ENCODE measurements at places on chromosomes 4 and X.

DNA sequence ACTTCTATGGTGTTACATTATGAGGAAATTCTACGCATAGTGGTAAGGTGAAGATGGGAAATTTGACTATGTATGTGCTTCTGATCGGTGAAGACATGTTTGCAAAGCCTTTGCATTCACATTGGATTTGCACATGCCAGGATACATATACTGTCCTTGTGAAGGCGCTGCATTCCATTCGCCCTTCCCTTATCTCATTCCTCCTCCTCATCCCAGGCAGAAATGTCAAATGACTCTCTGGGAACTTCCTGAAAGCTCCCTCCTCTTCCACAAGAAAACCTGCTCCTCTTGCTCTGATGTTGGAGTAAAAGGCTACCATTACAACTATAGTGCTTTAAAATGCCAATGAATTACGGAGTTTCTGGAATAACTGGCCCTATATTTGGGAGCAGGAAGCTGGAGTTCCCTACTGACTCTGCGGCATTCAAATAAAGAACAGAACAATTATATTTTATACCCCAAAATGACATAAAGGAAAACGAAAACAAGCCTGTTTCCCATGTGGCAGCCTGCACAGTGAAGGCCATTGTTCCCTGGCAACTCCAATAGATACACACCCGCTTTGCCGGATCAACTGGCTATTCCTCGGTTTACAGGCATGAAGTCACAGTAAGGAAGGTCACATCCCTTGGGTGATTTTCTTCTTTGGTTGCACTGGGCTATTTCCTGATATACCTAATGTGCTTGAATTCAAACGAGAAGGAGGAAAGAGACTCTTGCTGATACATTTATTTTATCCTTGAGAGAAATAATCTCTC lies 84.5 kb downstream of the AREG start:
- DNase-seq = no peak

GRCh38 chr4:20580907-20581306 lies 119.4 kb upstream of the PACRGL start:
- no peak for DNase-seq

- DNase-seq = no peak
Measured at GRCh38 chr4:112714922-112715901, 78.3 kb downstream of the LARP7 start.

- no peak for DNase-seq
Measured at GRCh38 chr4:30619679-30620078, 100.5 kb upstream of the PCDH7 start.

GRCh38 chr4:3863841-3864741 lies 97.9 kb downstream of the ADRA2C start:
- no peak for DNase-seq

DNA sequence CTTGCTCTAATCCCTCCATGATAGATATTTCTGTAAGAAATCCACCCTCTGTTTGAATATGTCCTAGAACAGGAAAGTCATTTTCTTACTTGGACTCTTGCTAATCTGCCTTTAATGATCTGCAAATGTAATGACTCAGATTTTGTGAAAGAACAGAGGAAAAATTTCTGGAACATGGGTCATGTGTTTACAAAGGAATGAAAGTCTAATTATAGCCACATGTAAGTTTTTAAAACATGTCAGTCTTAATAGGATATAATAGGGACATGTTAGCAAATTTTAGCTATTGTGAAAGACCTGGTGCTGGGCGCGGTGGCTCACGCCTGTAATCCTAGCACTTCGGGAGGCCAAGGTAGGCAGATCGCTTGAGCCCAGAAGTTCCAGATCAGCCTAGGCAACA lies 47.6 kb downstream of the GRK4 start:
- DNase-seq = no peak

- DNase-seq = no peak
Measured at GRCh38 chrX:24672701-24673190, 21.0 kb upstream of the POLA1 start.

GRCh38 chr4:36385951-36386571 lies 104.6 kb downstream of the DTHD1 start:
- peak; percentile 5 for DNase-seq

DNA sequence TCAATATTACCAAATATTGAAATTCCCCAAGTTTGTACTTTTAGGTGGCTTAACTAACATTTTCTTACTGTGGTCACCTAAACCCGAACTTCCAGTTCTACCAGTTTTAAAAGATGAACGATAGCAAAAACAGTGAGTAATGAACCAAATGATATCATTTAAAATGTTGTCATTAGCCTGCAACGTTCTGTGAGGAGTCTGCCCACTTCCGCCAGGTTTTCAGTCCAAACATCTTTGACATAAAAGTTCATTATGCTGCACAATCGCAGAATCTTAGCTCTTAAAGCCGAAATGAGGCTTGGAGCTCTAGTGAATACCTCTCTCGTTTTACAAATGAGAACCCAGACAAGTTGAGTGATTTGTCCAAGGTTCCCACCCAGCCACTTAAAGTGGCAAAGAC lies 762 bp downstream of the PIGA start:
- no peak for DNase-seq

GRCh38 chr4:33085709-33086108 lies 2365.5 kb downstream of the PCDH7 start:
- DNase-seq = no peak

DNA sequence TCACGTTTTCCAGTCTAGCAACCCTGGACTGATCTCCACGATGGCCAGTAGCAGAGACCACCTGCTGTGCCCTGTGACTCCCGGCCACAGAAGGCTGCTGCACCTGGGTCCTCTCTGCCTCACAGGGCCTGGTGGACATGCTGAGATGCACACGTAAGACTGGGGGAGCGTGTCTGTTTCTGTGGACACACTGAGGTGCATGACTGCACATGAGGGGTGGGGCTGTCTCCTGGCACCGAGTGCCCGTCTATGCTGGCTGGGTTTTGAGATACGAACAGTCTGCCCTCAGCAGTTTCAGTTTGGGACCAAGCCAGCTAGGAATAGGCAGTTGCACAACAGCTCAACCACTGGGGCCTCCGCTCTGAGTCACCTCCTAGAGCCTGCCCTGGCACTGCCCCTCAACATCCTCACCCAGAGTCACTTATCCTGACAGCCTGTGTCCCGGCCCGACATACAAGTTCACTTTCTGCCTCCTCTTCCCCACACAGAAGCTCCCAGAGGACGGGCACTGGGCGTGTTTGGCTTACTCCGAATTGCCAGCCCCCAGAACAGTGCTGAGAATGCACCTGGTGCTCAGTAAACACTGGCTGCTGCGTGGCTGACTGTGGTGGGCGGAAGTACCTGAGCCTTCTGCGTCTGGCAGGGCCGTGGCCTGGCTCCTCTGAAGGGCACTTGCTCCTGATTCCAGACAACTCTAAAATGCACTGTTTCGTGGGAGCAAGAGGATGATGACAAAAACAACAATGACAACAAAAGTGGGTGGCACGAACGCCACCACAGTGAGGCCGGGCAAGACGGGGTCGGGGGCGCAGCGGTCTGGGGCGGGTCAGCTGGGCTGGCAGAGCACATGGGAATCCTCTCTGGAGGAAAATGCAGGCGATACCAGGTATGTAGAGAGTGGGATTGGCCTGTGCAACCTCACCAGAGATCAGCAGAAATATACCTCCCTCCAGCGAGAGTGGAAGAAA lies 30.9 kb downstream of the RNF212 start:
- DNase-seq = no peak

- DNase-seq = no peak
Measured at GRCh38 chrX:52983321-52984000, 25.1 kb upstream of the FAM156A start.

DNA sequence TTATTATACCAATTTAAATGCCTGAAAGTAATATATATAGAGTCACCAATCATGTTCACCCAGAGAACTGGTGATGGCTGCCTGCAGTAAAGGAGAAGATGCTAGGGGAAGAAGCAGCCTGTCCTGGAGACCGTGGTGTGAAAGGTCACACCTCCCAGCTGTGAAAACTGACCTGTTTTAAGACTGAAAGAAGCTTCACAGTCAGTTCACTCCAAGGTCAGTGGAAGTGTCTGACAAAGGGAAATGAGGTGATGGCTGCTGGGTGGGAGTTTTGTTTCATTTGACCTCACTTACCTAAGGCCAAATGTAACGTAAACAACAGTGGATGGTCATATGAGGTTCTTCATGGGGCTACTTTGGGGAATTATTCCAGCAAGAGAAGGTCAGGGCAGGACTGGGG lies 352.1 kb upstream of the GATB start:
- DNase-seq = no peak

GRCh38 chrX:81791086-81791485 lies 589.2 kb downstream of the SH3BGRL start:
- no peak for DNase-seq

GRCh38 chrX:119871599-119872395 lies at the start of the genes NDUFA1 and RNF113A:
NDUFA1 (plus strand) TSS chrX:119871832; CDS start chrX:119871912, 80 bp downstream.
RNF113A (minus strand) TSS chrX:119871733; CDS start chrX:119871613, 120 bp downstream.
- DNase-seq = peak; percentile 72

DNA sequence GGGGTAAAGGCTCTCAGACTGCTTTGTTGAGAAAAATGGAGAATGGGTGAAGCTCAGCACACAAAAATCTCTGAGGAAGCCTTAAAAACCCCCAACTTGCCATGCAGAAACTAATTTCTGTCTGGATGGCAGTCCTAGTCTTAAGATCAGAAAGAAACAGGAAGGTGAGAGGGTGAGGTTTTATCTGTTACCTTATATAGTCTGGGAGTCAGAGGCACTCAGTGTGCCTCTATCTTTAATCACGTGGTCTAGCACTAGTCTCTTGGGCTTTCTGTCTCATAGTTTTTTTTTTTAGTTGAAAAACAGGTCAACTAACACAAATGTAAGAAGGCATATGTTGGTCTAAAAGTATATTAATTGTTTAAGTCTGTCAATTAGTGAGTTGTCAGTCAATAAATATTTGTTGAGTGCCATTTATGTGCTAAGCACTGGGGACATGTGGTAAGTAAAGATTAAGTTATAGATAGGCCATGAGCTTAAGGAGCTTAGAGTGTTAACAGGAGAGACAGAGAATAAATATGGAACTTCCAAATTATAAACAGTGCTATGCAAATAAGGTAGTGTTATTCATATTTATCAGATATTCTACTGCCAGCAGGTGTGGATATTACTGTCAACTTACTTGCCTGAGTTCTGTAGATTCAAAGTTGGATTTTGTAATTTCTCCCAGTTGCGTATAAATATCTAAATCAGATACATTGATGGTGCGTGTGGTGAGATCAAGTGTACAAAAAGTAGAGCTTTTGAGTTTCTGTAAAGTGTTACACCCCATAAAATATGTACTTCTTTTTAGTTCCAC lies 7.0 kb downstream of the CYBB start:
- no peak for DNase-seq

DNA sequence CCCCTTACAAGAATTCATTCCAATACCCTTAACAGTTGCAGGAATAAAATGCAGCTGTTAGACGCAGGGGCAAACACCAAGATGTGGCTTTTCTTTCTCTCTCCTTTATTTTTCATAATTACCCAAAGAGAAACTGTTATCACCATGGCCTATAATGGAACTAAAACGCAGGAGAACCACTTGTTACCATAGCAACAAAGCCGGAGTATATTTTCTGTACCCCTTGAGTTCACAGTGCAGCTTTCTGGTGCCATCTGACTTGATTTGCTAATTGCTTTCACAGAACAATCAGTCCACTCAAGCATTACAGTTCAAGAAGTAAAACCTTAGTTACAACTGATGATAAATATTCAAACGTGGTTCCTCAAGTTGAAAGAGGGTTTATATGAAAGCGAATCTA lies 157.9 kb downstream of the AMELX start:
- DNase-seq = no peak

- no peak for DNase-seq
Measured at GRCh38 chrX:18252644-18253359, 32.1 kb upstream of the BEND2 start.
